Activated CD8-positive, alpha-beta memory T cell treated with anti-CD3 and anti-CD28 coated beads, Interleukin-2, amount 10 ng/mL, durations not matched to agents 7 days and 5 days (primary cell): ENCODE measurements at places on chromosomes 5 and 9. TPM values are rescaled to one million over a fixed set of nuclear protein-coding genes. Genes with fewer than 3 reads are reported as not detected.
A peak's percentile ranks its signal among the peaks of the same experiment; 100 is the strongest.

STRBP gene
- total RNA-seq = 27.4 TPM

BASP1 gene
- 0.75 TPM for total RNA-seq

FGF1 gene
- not detected for total RNA-seq

CCL19 gene
- total RNA-seq = not detected

SHOC1 gene
- total RNA-seq = not detected

LIFR gene
- total RNA-seq = not detected

TMED9 gene
- 111 TPM for total RNA-seq

SPINK4 gene
- not detected for total RNA-seq

SH3RF2 gene
- total RNA-seq = 0.12 TPM

FOXD4L3 gene
- 0.21 TPM for total RNA-seq

SMIM33 gene
- 0.26 TPM for total RNA-seq

MEIKIN gene
- not detected for total RNA-seq

DNA sequence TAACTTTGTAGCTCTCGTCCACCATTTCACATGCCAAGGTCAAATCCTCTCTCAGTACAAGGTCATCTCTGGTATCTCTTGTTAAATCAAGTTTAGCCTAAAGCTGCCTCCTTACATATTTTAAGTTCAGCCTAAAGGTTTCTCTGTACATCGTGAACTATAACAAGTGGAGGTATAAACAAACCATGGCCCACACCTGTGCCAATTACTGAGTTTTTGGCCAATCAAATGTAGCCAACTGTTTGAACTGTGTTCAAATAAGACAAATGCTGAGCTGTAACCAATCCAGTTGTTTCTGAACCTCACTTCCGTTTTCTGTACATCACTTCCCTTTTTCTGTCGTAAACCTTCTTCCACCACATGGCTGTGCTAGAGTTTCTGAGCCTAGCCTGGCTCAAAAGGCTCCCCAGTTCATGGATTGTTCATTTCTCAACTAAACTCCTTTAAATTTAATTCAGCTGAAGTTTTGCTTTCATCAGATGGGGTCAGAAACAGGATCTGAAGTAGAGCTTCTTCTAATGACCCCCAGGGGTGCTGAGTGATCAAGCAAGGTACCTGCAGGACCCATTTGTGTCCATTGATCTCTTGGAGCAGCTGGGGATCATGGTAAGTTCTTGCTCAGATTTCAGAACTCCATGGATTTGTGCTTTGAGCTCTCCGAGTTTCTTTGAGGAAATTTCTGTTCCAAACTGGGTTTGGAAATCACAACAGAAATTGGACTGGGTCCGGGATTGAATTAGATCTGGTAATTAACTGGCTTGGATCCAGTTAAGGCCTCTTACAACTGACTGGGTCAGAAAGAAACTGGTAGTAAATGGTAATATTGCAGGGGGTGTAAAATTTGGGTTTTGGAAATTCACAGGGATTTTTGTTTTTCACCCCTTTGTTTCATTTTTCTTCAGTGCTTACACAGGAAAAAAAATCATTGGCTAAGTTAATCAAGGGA lies 11.0 kb upstream of the NANS start:
- H3K4me1 ChIP-seq = peaks cover 39% of the 10 kb centered on the region
- DNase-seq = peak; percentile 61
- H3K27me3 ChIP-seq = no peaks in the 10 kb centered on the region
- H3K27ac ChIP-seq = peak overlapping the region; percentile 83
- peaks cover 30% of the 10 kb centered on the region for H3K36me3 ChIP-seq
- H3K4me3 ChIP-seq = peak overlapping the region; percentile 83

DNA sequence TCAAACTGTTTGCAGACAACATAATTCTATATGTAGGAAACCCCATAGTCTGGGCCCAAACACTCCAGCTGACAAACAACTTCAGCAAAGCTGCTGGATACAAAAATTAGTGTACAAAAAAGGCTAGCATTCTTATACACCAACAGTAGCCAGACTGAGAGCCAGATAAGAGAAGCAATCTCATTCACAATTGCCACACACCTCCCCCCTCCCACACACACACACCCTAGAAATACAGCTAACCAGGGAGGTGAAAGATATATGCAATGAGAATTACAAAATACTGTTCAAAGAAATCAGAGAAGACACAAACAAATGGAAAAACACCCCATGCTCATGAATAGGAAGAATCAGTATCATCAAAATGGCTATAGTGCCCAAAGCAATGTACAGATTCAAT lies 9.0 kb downstream of the MTREX start:
- H3K27ac ChIP-seq = no peak overlapping the region
- H3K36me3 ChIP-seq = peaks cover 39% of the 10 kb centered on the region
- H3K4me1 ChIP-seq = peaks cover 25% of the 10 kb centered on the region
- no peak overlapping the region for H3K4me3 ChIP-seq

GRCh38 chr9:35237311-35237710 lies 75.5 kb downstream of the UNC13B start:
- no peak for DNase-seq
- no peak overlapping the region for H3K4me3 ChIP-seq
- H3K27me3 ChIP-seq = peaks cover 18% of the 10 kb centered on the region
- H3K27ac ChIP-seq = no peak overlapping the region
- H3K36me3 ChIP-seq = no peaks in the 10 kb centered on the region

GRCh38 chr9:108933231-108933717 lies 650 bp downstream of the ELP1 start:
- H3K36me3 ChIP-seq = peaks cover 6% of the 10 kb centered on the region
- H3K4me3 ChIP-seq = peak overlapping the region; percentile 94
- H3K27me3 ChIP-seq = no peaks in the 10 kb centered on the region
- peaks cover 28% of the 10 kb centered on the region for H3K4me1 ChIP-seq
- no peak for DNase-seq
- peak overlapping the region; percentile 94 for H3K27ac ChIP-seq

- H3K4me1 ChIP-seq = peaks cover 7% of the 10 kb centered on the region
- peaks cover 76% of the 10 kb centered on the region for H3K27me3 ChIP-seq
- no peak overlapping the region for H3K27ac ChIP-seq
These were observed 8.6 kb upstream of the SV2C start for GRCh38 chr5:76074487-76075065.

GRCh38 chr9:124877021-124877782 lies 15.3 kb downstream of the ARPC5L start:
- H3K27ac ChIP-seq = no peak overlapping the region
- no peak overlapping the region for H3K4me3 ChIP-seq
- no peak for DNase-seq
- H3K36me3 ChIP-seq = peaks cover 50% of the 10 kb centered on the region
- H3K27me3 ChIP-seq = no peaks in the 10 kb centered on the region

DNA sequence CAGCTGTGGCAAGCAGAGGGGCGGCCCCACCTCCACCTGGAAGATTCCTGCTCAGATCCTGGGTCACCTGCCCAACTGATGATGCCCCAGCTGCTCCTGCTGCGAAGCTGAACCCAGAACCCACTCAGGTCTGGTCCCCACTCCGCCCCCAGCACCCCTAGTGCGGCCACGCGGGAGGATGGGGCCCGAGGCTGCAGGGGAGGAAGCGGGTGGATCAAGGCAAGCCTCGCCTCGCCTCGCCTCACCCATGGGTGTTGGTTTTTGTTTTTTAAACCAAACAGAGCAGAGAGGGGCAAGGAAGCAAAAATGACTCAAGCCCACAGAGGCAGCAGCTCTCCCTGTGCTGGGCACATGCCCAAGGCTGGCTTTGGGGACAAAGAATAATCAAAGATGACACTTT lies 23.2 kb downstream of the ABO start:
- H3K4me1 ChIP-seq = no peaks in the 10 kb centered on the region
- H3K4me3 ChIP-seq = no peak overlapping the region
- no peak for DNase-seq
- H3K36me3 ChIP-seq = no peaks in the 10 kb centered on the region
- no peak overlapping the region for H3K27ac ChIP-seq

GRCh38 chr9:122394265-122395125 lies 23.7 kb downstream of the PTGS1 start:
- peaks cover 7% of the 10 kb centered on the region for H3K4me1 ChIP-seq
- DNase-seq = peak; percentile 16
- no peak overlapping the region for H3K27ac ChIP-seq
- H3K36me3 ChIP-seq = no peaks in the 10 kb centered on the region

GRCh38 chr9:33249087-33249658 lies 9.2 kb downstream of the SPINK4 start:
- H3K27me3 ChIP-seq = no peaks in the 10 kb centered on the region
- no peak overlapping the region for H3K27ac ChIP-seq
- H3K4me1 ChIP-seq = peaks cover 11% of the 10 kb centered on the region
- H3K36me3 ChIP-seq = peaks cover 12% of the 10 kb centered on the region
- no peak overlapping the region for H3K4me3 ChIP-seq

DNA sequence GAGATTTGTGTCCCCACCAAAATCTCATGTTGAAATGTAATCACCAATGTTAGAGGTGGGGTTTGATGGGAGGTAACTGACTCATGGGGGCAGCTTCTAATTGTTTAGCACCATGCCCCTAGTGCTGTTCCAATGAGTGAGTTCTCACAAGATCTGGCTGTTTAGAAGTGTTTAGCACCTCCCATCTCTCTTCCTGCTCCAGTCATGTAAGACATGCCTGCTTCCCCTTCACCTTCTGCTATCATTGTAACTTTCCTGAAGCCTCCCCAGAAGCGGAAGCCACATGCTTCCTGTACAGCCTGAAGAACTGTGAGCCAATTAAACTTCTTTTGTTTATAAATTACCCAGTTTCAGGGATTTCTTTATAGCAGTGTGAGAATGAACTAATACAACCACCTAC lies 170.5 kb downstream of the NDUFS4 start:
- H3K27ac ChIP-seq = no peak overlapping the region
- no peak for DNase-seq
- no peak overlapping the region for H3K4me3 ChIP-seq
- no peaks in the 10 kb centered on the region for H3K4me1 ChIP-seq
- H3K36me3 ChIP-seq = no peaks in the 10 kb centered on the region

GRCh38 chr9:33159777-33160127 lies 7.4 kb downstream of the B4GALT1 start:
- peaks cover 4% of the 10 kb centered on the region for H3K36me3 ChIP-seq
- no peaks in the 10 kb centered on the region for H3K27me3 ChIP-seq
- peaks cover 86% of the 10 kb centered on the region for H3K4me1 ChIP-seq

DNA sequence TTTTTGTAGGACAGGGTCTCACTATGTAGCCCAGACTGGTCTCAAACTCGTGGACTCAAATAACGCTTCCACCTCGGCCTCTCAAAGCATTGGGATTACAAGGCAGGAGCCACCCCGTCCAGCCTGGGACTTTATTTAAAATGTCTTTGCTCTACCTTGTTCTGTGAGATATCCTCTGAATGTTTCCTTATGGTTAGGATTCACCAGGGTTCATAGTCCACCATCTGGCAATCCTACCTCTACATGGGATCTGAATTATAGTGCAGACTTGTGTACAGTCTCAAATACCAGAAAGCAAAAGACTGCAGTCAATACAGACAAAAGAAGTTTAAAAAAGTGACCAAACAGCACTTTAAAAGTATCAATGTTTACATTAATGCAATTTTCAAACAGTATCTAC lies 10.1 kb downstream of the ISCA1 start:
- no peaks in the 10 kb centered on the region for H3K27me3 ChIP-seq
- H3K4me1 ChIP-seq = peaks cover 5% of the 10 kb centered on the region
- no peak overlapping the region for H3K4me3 ChIP-seq
- peaks cover 29% of the 10 kb centered on the region for H3K36me3 ChIP-seq
- no peak for DNase-seq

- H3K27ac ChIP-seq = no peak overlapping the region
- no peaks in the 10 kb centered on the region for H3K36me3 ChIP-seq
- no peaks in the 10 kb centered on the region for H3K4me1 ChIP-seq
- no peak overlapping the region for H3K4me3 ChIP-seq
- peaks cover 12% of the 10 kb centered on the region for H3K27me3 ChIP-seq
These were observed 319.3 kb upstream of the RPS23 start for GRCh38 chr5:82597437-82597836.

DNA sequence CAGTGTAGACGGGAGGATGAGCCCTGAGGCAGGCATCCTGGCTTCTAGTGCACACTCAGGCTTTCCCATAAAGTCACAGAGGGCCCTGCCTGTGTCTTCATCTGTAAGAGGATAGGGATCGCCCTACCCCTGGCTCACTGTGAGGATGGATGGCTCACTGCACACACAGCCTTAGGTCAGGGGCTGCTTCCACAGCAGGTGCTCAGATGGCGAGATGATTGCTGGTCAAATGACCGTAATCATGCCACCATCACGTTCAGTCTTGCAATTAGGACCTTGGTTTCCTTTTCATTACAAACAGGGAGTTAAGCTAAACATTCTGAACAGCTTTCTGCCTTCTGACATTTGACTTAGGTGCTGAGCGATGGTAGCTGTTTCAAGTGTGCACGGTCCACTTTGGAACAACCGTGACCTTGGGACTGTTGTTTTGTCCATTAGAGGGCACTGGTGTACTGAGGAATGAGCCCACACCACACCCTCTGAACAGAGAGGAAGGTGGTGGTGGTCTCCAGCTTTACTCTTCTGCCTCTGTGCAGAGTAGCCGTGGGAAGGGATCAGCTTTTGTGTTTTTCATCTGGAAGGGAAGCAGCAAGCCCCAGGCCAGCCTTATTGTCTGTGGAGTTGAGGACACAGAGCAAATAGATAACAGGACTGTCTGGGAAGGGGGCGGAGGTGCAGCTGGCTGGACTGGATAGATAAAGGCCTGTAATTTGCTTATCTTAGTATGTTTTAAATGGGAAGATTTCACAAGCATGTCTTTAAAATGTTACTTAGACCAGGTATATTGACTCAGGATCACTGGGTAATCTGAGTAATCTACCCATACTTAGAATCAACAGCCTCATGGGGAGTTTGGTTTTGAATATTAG lies 183.1 kb downstream of the TRIO start:
- H3K27ac ChIP-seq = no peak overlapping the region
- H3K27me3 ChIP-seq = peaks cover 30% of the 10 kb centered on the region
- DNase-seq = no peak
- peaks cover 6% of the 10 kb centered on the region for H3K4me1 ChIP-seq

DNA sequence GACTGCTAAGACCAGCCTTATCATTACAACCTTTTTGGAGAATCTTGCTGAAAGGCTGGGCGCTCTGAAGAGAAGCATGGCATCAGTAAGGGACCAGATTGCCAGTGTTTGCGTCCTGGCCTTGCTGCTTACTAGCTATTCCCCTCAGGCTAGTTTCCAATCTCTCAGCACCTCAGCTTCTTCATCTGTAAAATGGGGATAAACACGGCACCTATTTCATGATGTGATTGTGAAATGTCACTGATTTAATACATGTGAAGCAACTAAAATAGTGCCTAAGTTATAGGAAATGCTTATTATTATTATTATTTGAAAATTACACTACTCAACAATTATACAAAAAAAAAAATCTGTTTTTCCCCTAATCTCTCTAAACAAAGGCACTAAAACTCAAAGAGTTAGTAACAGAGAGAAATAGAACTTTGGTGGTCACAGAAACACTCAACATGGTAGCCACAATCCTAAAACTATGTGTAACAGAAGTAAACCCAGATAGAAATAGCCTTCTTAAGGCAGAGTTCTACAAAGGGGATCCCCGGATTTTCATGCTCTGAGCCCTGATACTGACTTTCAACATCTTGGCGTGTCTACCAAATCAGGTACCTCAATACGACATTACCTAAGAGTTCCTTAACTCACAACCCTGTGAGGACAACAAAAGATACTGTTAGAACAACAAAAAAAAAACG lies 62.0 kb downstream of the ENC1 start:
- peaks cover 5% of the 10 kb centered on the region for H3K36me3 ChIP-seq
- H3K27ac ChIP-seq = no peak overlapping the region
- no peak for DNase-seq
- peaks cover 41% of the 10 kb centered on the region for H3K4me1 ChIP-seq
- peak overlapping the region; percentile 41 for H3K4me3 ChIP-seq
